NCI-H748 treated with DMSO at 0.1 percent for 48 hours (cell line): ENCODE measurements at places on chromosomes 6 and 20.

DNA sequence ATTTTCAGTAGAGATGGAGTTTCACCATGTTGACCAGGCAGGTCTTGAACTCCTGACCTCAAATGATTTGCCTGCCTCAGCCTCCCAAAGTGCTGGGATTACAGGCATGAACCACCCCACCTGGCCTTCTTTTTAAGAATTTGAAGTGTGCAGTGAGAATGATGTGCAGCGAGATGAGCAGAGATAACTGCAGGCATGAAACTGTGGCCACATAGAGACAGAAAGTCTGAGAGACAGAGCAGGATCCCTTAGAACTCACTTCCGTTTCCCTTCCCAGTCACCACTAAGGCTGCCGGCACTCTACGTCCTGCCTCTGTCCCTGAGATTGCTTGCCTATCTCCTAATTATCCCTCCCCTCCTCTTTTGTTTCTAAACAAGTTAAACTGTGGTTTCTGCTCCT is 27.2 kb downstream of the IL22RA2 start:
- DNase-seq, result no peak

DNA sequence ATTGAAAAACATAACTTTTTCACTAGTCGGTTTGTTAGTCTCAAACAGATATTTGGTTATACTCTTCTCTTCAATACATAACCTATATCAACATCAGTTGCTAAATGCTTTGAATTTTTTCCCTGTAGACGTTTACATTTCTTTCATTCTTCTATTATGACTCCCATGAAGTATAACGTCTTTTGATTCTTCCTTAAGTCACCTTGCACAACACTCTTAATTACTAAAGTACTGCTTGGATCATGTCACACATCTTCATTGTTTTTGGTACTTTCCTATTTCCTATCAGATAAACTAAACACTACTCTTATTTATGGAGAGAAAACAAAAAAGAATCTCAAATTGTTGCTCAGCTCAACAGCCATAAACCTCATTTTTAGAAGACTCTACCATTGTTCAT is 23.0 kb upstream of the BMP5 start:
- DNase-seq, result no peak

DNA sequence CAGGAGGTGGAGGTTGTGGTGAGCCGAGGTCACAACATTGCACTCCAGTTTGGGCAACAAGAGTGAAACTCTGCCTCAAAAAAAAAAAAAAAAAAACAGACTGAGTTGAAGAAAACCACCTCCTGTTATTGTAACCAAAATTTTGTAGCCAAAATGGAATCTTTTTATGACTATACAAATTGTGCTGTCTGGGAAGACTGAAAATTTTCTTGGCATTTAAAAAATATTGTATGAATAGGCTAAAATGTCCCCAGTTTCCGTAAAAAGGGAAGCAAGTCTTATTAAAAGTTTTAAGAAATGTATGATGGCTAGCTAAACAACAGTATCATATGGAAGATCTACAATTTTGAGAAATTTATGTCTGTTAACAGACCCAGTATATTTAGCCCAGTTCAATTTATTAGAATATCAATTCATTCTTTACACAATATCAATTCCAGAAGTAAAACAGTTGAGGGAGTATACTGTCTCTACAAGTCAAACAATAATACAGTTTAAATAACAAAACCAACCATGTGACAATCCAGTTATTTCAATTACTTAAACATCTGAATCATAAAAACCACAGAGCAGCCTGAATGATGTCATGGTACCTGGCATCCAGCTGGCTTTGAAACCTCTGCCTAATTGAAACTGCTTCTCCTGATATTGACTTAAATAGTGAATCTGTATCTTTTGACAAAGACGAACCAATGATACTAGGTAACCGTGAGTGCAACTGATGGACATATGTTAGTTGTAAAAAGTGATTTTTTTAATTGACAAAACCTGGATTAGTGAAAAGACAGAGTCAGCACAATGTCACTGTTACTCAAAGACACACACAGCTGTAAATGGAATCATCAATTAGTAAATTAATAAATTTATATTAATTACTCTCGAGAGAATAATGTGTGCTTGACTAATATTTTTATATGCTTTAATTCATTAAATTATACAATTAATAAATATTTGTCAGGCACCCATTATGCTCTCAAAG is 166.6 kb upstream of the MARCKS start:
- DNase-seq, result peak; percentile 31

DNA sequence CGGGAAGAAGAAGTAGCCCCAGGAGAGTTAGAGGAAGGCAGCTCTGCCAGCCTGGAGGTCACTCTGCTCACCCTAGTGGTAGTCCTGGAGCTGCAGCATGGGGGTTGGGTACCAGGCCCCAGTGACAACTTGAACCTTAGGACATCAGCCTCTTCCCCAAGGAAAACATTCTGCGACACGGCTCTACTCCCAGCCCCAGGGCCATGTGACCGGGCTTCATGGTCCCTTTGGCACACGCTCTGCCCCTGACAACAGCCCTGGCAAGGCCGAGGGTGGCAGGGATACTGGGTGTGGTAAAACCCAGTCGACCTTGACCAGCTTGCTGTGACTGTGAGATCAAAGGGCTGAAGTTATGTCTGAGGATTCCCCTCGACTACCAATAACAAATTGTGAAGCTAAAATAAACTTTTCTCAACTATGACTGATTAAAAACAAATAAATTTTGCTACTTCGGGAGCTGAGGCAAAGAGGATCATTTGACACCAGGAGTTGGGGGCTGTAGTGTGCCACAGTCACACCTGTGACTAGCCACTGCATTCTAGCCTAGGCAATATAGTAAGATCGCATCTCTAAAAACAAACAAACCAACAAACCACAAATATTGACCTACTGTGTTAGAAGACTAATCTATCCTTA is 24.4 kb upstream of the ARID1B start:
- no peak for DNase-seq

DNA sequence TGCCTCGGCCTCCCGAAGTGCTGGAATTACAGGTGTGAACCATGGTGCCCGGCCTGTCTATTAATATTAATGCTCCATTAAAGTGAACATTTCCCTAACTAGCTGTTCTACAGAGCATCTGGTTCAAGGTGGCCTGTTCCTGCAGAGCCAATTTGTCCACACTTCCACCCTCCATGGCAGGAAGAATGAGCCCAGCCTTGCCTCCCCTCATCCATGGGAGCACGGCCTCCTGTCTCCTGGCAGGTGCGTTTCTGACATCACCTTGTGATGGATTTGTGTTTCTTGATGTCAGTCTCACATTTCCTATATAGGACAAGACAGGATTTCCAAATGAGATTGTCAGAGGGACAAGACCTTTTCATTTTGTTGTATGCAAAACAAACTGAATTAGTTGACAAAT is 105.7 kb upstream of the FRMD1 start:
- DNase-seq, result no peak

GRCh38 chr6:62775427-62776022 is 435.7 kb upstream of the FKBP1C start:
- peak; percentile 63 for DNase-seq

- DNase-seq, result no peak
Observed at GRCh38 chr6:84583784-84584183, 180.6 kb downstream of the TBX18 start.

DNA sequence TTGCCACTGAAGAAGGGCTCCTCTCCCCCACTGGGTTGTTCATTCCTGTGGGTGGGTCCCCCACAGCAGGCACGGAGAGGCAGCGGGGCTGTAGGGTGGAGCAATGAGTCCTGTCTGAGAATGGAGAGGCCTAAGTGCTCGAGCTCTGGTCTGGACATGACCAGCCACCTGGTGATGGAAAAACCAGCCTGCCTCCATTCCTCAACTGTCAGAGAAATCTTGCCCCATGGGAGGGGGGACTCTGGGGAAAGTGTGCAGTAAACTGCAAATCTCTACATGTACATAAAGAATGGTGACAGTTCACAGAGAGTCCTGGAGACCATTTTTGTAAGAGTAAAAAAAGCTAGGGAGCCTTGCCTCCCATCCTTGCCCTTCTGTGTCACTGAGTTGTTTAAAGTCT is 34.1 kb downstream of the INSM1 start:
- no peak for DNase-seq

- DNase-seq, result no peak
Observed at GRCh38 chr6:28767133-28767532, 156.7 kb downstream of the TRIM27 start.

- DNase-seq, result no peak
Observed at GRCh38 chr6:155066921-155067680, 72.0 kb downstream of the TIAM2 start.

GRCh38 chr20:43463527-43464218 is 6.0 kb downstream of the SRSF6 start:
- no peak for DNase-seq

DNA sequence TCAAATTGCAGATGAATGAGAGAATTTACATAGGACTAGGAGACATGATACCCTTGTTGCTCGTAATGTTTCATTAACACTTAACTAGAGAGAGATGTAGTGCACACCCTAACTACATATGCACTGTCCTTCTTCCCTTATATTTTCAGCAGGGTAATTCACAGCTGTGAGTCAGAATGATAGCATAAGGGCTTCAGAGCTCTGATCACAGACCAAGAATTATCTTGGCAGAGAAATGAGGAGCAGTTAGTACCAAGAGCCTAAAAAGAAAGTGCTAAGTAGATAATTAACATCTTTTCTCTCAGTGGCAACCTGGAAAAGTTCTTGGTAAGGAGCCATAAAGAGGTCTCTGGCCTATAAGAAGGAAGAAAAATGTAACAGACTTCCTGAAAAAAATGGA is 35.8 kb downstream of the GRIK2 start:
- peak; percentile 31 for DNase-seq

DNA sequence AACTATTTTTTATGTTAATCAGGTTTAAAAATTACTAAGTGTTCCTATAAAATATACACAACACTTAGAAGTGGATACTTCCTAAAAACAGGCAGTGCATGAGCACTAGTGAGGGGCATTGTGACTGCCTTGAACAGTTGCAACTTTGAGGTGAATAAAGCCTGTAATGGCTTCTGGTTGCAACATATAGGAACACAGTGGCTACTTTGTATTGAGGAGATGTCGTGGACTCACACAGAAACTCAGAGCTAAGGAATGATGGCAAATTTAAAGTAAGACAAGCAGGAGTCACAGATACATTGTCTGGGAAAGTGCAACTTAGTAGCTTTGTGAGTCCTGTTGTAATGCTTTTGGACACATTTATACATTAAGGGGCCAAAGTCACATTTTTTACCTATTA is 861 bp upstream of the HLA-A start:
- no peak for DNase-seq

GRCh38 chr6:37077191-37077904 is 71.9 kb downstream of the FGD2 start:
- DNase-seq, result no peak
